ENCODE measurements at places on chromosomes 2 and 18.

GRCh38 chr2:104867813-104868504 lies 14.0 kb downstream of the POU3F3 start:
- DNase-seq, result no peak

DNA sequence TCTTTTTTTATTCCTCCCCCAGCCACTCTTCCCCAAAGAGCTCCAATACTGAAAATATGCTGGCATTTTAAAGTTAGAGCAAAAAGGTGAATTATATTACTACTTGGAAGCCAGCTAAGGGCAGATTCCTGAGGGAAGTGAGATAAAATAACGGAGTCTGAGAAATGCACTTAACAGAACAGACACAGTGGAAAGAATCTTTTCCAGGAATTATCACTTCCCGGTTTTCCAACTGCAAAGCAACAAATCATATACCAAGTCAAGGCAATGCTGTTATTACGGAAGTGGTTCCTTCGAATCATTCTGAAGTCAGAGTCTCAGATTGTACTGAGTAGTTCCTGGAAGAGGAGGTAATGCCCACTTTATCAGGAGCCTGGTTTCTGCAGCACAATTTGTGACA lies 435.0 kb upstream of the SPRED2 start:
- no peak for DNase-seq

- DNase-seq, result no peak
Measured at GRCh38 chr18:13412901-13413300, 194.3 kb downstream of the LDLRAD4 start.

GRCh38 chr2:65351234-65351947 lies 81.0 kb downstream of the SPRED2 start:
- peak; percentile 41 for DNase-seq

GRCh38 chr2:224126003-224126402 lies 86.9 kb upstream of the SERPINE2 start:
- no peak for DNase-seq

- DNase-seq, result no peak
Measured at GRCh38 chr2:135870571-135870970, 5.7 kb downstream of the MCM6 start.

DNA sequence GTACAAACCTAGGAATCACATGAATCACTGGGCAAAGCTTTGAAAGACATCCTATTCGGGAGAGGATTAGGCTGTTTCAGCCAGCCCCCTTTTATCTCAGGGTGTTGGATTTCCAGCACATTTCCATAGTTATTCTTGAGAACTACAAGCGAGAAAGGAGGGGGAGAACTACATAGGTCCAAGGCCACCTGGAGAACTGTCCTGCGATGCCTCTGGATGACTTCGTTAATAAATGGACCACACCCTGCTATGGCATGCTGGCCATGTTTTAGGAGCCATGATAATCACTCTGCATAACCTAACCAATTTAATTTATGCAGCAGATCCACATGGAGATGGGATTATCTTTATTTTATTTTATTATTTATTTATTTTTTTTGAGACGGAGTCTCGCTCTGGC lies 29.9 kb downstream of the RHBDD1 start:
- DNase-seq, result no peak

DNA sequence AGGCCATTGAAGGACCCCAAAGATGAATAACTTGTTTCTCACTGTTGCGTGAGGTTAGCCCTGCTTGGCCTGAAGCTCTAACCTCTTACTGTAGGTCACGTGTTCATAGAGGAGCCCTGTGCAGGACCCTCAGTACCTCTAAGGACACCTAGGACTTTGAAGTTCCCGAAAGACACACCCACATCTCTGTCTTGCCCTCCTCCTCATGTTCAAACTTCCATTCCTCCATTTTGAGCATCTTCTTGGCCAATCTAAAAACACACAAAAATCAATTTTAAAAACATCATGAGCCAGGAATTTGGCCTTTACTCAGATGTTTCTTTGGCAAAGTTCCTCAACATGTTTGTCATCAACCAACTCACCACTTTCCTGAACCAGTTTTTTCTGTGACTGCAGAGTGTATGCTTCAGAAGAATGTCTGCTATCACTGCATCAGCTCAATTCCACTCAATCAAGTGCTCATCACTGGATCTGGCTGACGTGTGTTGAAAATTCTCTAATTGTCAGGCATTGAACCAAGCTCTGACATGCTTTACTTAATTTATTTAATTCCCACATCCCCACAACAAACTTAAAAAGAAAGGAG lies 101.6 kb downstream of the AP1S3 start:
- DNase-seq, result peak; percentile 97

- no peak for DNase-seq
Measured at GRCh38 chr2:232117413-232117812, 155.9 kb downstream of the DIS3L2 start.

- peak; percentile 59 for DNase-seq
Measured at GRCh38 chr2:98134172-98135005, 47.4 kb downstream of the VWA3B start.

GRCh38 chr2:150686391-150686790 lies 198.9 kb upstream of the RND3 start:
- peak; percentile 41 for DNase-seq

GRCh38 chr2:36574560-36574959 lies 23.4 kb downstream of the FEZ2 start:
- no peak for DNase-seq

DNA sequence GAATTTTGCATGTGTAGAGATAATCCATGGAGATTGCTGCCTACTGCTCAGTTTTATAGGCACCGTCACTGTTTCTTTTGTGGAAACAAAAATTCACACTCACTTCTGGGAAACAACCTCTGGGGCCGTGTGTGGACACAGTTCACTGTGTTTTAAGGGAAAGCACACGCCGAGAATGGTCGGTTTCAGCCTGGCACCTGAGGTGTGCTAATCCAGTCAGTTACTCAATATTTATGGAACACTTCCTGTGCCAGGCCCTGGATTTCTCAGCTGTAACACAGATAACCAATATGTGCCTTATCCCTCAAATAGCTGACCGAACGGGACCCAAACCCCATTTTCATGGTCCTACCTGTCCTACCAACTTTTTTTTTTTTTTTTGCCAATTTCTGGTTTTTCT lies 179.6 kb downstream of the MGAT5 start:
- DNase-seq, result no peak

GRCh38 chr2:218895326-218895725 lies 14.7 kb downstream of the WNT10A start:
- no peak for DNase-seq

DNA sequence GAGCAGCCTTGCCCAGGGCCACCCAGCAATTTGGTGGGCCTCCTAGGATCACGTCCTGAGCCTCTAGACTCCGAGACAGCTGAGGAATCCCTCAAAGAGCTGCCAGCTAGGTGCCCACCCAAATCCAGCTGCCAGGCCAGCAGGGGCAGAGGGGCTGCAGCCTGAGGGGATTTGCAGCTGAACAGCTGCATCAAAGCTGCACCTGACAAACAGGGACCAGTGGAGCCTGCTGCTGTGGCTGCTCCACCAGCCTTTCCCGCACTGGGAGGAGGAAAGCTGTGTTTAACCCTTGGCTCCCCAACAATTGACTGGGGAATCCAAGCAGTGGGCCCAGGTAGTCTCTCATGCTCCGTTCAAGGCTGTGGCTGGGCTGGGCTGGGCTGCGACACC lies 8.2 kb downstream of the ADRA2B start:
- no peak for DNase-seq

DNA sequence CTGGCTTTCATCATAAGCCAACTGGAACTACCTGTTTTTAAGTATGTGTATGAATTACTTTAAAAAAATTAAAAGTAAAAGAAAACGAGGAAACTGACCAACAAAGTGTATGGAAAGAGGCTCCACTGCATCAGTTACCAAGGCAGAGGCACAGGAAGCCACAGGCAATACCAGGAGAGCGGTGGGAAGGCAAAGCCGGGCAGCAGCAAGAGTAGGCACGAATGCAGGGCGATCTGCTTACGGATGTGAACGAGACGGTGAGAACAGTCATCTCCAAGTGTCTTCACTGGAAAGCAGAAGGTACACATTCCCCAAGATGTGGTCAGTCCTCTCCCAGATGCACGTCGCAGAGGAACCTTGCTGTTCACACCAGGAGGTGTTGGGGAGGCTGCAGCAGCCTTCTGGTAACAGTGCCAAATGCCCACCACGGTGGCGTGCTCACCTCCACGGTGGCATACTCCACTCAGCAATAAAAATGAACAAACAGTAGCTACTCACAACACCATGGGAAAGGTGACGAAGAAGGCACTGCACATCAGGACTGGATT lies 43.1 kb downstream of the HS6ST1 start:
- DNase-seq, result no peak

DNA sequence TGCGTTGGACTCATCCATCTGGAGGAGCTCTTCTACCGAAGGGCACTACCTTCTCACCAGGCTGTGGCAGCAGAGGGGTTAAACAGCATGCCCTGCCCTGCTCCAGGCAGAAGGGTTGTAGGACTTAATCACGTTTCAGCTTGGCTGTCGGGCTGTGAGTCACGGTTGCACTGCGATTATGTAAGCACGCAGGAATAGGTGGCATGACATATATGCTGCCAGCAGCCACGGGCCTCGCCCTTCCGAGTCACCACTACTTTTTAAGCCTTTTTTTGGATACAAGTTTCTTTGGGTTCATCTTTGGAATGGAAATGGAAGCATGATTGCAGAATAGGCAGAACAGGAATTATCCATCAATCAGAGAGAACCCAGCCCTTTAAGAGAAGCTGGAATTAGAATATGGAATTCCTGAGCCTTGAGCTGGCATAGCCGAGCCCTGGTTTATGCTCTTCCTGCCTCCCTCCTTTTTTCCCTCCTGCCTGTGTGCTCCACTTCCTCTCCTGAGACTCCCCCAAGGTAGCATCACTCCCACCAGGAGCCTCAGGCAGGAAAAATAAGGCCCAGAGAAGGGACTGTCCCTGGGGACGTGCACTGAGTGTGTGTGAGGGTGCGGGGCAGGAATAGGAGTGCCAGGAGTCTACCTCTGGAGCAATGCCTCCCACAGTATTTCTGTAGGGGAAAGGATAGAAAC lies 86.8 kb downstream of the SEMA4F start:
- DNase-seq, result peak; percentile 66

GRCh38 chr18:79195716-79196683 lies 126.8 kb downstream of the ATP9B start:
- no peak for DNase-seq

- DNase-seq, result no peak
Measured at GRCh38 chr2:199206536-199206935, 251.2 kb downstream of the SATB2 start.

DNA sequence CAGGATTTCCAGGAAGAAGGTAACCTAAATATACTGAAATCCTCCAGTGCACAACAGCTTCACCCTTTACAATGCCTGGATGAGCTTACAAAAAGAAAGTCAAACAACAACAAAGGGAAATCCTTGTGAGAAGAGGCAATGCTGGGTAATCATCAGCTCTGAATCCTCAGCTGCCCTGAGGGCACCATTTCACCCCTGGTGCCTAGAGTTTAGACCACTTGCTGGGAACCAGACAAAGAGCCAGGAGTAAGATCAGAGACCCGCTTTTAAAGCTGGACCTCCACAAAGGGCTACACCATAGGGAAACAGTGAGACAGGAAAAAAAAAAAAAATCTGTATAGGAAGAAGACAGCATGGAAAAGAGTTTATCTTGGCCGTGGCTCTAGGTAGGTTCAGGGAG lies 97.0 kb downstream of the FOXI3 start:
- DNase-seq, result no peak

DNA sequence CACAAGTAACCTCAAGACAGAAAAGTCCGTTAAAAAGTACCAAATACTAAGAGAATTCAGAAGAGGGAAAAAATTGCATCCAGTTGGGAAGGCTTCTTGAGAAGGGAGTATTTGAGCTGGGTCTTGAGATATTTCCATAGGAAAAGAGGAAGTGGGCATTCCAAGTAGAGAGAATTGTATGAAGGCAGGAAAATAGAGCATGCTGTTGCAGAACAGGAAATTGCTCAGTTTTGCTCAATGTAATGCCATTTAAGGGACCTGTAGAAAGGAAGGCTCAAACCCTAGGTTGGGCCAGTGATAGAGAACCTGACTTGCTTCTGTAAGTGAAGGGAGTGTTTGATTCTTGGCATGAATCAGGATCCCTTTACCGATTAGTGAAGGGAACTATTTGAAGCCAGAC lies 1.0 kb upstream of the ZC3H8 start:
- DNase-seq, result no peak

- DNase-seq, result no peak
Measured at GRCh38 chr18:61676773-61677434, 215.9 kb downstream of the RNF152 start.

DNA sequence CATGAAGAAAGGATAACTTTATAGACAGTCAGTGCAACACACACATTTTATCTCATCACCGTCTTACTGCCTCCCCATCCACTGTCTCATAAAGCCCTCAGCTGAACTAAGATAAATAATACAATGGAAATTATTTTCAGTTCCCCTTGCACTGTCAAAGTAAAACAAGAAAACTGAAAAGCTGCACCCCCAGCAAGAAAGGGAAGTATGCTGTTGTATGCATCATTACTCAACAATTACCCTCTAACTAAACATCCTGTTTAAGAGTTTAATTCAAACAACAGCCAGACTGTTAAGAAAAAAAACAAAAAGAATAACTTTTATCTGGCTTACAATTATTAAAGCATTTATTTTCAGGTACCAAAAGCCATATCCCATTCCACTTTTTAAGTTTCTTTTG lies 25.0 kb downstream of the MPPE1 start:
- no peak for DNase-seq

DNA sequence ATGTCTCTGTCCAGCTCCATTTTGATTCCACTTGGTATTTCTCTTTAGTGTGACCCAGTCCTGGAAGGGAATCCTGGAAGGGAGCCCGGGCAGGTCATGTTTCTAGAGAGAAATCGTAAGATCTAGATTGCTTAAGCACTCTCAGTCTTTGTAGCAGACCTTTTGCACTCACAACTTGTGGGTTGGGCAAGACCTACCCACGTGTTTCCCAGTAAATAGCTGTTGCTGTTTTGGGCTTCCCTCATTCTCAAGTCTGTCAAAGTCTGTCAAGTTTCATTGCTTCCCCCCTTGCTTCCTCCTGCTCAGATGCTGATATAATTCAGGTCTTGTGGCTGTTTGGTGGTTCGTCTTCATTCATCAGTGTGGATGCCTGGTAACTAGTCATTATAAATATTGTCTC lies 17.4 kb upstream of the NEMP2 start:
- DNase-seq, result peak; percentile 75

- DNase-seq, result no peak
Measured at GRCh38 chr2:144194326-144195071, 325.4 kb downstream of the ZEB2 start.

DNA sequence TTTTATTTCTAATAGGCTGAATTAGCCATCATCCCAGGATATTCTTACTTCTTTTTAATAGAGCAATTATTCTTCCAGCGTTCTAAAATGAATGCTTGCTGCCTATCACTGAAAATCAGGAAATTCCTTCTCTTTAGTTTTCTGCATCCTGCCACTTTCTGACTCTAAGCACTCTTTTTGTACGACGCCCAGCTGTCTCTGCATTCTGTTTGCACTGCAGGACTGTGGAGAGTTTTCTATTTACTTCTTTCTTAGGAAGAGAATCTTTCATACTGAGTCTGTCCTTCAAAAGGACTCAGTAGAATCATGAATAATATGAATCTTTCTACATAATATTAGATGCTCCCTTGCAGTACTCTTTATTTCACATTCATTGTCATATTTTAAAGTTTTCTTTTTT lies 360.4 kb upstream of the DSEL start:
- DNase-seq, result no peak

GRCh38 chr2:95296880-95297487 lies at the start of gene KCNIP3:
TSS of gene KCNIP3 (plus strand) at chr2:95297347. CDS start at chr2:95297439, 92 bp downstream.
- DNase-seq, result no peak
